Stimulated activated CD8-positive, alpha-beta memory T cell treated with anti-CD3 and anti-CD28 coated beads, Interleukin-15, amount 100 ng/mL, for 24 hours (primary cell): ENCODE measurements at places on chromosomes 7 and 10.

DNA sequence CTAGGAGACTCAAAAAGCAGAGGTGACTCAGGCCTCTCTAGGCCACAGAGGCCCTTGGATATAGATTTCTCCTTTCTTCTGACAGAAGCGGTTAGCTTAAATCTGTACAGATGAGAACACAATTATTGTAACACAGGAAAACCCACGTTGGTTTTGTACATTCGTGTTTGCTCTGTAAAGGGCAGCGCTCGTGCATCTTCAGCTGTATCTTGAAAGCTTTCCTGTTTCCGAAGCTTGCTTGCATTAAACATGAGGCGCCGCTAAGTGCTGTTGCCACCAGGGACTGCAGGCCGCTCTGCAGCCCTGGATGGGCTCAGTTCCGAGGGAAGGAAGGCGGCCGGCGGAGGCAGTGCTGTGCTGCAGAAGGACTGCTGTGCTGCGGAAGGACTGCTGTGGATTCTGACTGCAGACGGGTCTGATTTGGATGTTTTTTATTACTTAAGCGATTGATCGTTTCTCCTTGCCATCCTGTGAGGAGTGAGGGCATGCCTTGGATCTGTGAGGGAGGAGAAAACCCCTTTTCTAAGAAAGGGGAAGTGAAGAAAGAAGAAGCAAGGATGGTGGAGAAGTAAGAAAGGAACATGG, 53.3 kb downstream of the FHIP2A start:
- DNase-seq, result no peak

- DNase-seq, result no peak
Observed at GRCh38 chr7:128022631-128023532, 8.4 kb downstream of the LRRC4 start.

DNA sequence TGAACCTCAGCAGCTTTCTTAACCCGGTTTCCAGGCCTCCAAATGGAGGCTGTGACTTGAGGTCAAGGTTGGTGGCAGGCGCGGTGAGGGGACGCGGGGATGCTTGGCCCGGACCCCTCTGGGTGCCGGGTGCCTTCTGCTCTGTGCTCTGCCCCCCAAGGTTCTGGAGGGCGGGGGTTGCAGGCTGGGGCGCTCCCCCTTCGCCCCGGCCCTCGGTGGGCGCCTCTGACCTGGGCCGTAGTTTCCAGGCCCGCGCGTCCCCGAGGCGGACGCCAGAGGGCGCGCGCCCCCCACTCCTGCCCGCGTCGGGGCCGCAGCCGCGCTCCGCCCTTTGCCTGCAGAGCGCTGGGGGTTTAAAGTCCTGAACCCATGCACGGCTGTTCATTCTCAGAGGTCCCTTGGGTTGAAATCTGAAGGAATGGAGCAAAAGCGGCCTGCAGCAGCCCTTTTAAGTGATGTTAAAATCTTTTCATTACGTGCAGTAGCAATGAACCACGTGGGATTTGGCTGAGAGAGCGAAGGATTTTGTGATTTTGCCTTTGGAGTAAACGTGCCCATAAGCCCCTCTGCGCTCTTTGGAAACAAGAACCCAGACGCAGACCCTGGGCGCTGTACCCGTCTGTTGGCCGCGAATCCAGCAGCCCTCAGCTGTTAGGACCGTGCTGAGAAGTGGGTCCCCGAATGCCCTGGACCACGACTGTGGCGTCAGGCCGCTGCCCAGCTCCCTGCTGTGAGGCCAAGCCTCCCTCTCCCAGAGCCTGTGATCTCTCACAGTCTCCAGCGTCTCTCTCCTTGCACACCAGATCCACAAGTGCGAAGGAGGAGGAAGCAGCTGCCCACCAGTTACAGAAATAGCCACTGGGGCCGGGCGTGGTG, 135.0 kb downstream of the ACTR3B start:
- peak; percentile 14 for DNase-seq

GRCh38 chr10:117550599-117551329, 8.2 kb downstream of the EMX2 start:
- DNase-seq, result no peak

- no peak for DNase-seq
Observed at GRCh38 chr10:126909147-126909546, 3.9 kb downstream of the DOCK1 start.

GRCh38 chr7:41858201-41858600, 155.3 kb upstream of the INHBA start:
- DNase-seq, result no peak

DNA sequence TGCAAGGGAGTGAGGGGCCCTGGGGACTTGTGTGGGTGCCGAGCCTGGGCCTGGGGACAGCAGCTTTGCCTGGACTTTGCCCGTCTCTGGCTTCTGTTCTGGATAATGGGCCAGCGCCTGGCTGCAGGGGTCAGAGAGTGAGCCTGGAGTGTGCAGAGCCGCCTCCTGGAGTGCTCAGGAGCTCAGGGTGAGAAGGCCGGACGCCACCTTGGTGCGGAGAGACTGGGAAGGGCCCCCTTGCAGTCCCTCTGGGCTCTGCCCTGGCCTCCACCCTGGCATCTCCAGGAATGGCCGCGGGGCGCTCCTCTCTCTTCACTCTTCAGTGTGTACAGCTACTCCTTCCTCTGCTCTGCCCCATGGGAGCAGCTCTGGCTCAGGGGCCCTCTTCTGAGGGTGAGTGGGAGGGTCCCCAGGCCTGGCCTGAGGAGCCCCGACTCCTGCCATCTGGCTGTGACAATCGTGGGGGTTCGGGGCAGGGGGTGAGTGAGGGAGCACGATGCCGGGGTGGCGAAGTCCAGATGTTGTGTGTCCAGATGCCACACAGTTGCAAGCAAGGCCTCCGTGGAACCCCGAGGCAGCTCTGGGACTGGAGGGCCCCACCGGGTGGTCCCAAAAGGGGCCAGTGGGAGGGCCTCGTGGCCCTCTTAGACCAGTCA, 187.1 kb downstream of the DNAJB6 start:
- no peak for DNase-seq

DNA sequence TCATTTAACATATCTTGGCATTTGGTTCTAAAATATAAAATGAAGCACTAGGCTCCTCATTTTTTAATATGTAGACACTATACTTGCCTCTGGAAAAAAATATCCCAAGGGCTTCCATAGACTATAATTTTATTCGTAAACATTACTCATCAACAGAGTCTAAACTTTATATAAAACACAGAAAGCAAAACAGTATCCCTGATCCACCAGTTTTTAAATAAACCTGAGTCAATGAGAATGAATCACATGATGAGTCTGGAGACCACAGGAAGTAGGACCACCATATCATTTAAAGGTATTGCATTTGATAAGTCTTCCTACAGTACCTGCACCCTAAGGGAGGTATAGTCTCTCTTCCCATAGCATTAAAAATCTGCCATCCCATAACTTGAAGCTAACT, 228.0 kb downstream of the DGKI start:
- DNase-seq, result no peak

DNA sequence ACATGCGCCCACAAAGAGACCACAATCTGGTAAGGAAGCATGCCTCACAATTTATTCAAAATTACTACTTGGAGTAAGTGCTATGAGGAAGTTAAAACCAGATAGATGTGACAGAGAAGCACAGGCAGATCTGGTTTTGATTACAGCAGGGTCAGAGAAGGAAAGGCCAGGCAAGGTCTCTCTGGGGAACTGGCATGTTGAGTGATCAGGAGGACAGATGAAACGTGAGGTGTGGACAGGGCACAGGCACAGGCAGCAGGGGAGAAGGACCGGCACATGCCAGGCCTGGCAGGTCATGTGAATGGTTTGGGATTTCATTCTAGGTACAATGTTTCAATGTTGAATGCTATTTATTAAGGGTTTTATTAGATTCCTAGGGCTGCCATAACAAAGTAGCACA, 51.6 kb downstream of the GPAM start:
- DNase-seq, result no peak

GRCh38 chr10:44400541-44400940, 15.6 kb upstream of the CXCL12 start:
- DNase-seq, result no peak

DNA sequence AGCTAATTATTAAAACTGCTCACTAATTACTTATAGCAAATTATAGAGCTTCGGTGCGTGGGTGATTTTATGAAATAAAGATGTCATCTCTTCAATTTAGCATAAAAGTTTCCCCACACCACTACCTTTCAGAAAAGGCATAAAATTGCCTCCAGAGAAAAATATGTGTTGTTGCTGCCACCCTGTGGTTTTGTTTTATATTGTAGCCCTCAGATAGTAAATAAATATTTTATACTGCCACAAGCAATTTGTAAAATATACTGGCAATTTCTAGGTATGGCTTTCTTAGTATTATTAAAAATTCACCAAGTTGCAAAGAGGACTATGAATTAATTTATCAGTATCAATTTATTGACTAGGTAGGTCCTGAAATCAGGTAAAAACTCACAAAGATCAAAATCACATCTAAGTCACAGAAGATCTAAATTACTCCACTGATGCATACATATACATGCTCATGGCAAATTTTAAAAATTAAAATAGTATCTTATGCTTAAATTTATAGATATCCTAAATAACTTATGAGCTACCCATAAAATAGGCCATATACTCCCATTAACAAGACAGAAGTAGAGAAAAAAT, 26.5 kb downstream of the ASNS start:
- DNase-seq, result no peak

DNA sequence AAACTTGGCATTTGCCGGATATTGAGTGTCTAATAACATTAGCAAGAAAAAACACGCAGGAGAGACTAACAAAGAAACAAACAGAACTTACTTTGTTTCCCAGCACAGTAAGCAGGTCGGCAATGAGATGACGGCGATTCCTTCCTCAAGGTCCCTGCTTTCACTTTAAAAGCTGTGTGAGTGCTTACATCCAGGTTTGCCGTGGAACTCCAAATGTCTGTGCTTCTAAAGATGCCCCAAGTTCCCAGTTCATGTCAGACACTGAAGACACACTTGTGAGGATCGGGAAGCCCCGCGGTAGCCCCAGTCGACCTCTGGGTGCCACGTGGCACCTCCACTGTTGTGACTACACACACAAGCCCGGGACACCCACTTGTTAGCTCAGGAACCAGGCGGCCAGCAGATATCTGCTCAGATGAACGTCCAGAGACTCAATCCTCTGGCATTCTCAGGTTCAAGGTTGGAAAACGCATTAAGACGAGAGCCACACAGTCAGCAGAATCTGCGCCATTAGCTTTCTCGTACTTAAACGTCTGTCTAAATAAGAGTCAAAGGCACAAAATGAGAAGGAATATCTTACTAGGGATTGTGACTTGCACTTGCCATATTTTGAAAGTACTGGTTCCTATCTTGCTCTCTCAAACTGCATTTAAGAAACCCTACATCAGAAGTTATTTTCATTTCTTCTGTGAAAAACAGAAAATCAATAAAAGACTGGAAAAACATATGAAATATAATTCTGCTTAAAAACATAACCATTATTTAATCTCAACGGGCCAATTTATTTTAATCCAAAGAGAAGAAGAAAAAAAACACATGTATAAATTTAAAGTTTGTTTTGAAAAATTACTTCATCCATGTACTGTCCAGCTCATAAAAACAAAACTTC, 207.6 kb upstream of the KLF14 start:
- no peak for DNase-seq

GRCh38 chr7:105707381-105707780, 126.1 kb upstream of the EFCAB10 start:
- DNase-seq, result no peak
